ENCODE measurements at places on chromosomes 3 and 15.

DNA sequence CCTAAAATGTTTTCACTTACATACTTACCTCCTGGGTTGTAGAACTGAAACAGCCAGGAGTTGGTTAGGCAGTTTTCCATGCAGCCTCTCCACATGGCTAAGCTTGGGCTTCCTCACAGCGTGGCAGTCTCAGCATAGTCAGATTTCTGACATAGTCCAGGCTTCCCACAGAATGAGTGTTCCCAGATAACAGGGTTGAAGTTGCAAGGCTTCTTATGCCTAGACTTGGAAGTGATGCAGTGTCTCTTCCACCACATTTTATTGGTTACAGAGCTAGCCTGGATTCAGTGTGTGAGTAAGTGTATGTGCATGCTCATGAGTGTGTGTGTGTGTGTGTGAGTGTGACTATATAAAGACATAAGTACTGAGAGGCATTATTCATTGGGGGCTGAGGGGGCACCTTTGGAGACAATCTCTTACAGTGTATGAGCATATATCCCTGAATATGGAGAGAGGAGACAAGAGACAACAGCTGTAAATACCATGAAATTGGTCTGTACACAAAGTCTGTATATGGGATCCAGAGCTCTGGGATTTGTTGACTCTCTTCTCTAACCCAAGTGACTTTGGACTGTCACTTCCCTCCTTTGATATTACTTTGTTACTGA lies 78.1 kb downstream of the ZNF621 start:
- DNase-seq, result no peak

DNA sequence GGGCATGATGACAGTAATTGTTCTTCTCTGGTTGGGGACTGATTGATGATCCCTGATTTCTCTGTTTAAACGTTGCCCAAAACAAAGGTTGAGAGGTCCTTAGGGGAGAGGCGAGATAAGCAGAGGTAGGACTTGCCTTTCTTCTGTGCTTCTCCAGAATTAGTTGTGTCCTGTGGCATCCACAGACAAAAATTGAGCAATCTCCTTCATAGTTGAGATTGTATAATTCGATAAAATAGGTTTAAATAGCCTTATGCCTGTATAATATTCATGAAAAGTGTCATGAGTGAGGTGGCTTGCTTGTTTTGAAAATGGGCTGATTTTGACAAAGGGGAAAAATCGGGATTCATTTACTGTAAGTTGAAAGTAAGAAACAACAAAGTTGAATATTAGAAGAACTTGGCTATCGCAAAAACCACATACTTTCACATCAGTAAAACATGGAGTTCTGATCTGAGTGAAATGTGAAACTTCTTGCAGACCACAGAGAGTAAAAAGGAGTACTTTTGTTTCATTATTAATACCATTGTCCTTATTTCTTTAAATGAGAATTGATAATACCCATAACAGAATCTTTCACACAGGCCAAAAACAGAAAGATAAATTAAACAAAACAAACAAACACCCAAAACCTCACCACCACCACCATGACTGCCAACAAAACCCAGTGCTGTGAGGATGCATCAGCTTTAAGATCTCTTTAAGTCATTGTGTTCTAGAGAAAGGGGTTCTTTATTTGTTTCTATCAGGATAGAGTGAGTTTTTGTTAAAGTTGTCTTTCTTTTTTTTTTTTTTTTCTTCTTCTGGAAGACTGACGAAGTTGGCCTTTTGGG lies 155.7 kb downstream of the LPP start:
- DNase-seq, result no peak

DNA sequence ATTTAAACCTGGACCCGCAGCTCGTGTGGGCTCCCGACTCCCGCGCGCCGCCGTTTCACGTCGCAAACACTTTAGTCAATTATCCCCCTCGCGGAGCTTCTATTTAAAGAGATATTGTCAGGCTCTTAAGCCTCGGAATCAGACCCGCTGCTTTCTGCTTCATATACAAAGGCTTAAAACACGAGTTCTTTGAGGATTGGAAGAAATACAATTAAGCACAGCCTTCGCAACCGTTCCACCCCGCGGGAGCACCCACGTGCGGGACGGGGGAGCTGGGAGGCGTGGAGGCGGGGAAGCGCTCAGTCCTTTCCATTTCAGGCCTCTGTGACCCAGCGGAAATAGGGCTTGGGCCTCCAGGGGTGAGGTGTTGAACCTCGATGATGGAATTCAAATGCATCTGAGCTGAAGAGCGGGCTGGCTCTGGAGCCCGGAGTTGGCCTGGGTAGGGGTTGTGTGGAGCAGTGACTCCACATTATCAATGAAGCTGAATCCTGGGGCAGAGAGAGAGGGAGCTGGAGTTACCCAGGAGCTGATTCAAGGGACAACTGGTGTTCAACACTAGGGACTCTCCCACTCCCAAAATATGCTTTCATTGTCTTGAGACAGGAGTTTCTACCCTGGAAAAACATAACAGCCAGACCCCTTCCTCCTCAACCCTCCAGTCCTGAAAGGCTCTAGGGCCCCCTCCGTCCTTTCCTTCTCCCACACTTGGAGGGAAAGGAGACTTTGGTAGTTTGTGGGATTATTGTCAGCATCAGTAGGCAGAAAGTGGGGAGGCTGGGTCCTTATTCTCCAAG lies 2.4 kb downstream of the ANKRD63 start:
- DNase-seq, result no peak

- DNase-seq, result no peak
Measured at GRCh38 chr3:125587039-125587648, 8.2 kb downstream of the OSBPL11 start.

GRCh38 chr15:49196856-49197255 lies 26.8 kb downstream of the GALK2 start:
- no peak for DNase-seq

DNA sequence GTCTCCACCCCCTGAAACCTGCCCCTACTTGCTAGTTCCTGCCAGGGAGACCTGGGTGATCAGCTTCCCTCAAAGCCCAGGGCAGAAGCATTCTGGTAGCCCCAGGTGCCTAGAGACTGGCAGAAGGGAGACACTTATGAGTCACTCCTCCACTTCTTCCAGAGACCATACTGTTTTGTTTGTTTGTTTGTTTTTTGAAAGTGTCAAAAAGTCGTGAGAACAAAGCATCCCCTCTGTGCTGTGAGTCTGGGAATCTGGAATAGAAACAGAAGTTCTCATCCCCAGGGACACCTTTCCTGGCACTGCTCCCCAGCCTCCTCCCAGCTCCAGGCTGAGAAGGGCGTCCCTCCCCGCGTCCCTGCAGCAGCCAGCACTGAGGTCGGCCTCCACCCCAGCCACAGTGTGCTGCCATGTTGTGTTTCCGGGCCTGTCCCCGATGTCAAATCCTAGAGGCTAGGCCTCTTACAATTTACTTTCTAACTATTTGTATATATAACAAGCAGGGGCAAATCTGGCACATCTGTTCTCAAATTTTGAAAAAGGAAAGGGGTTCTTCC lies 573.0 kb downstream of the RBMS3 start:
- DNase-seq, result no peak

- no peak for DNase-seq
Measured at GRCh38 chr3:183933160-183933559, 48.5 kb upstream of the PARL start.

- no peak for DNase-seq
Measured at GRCh38 chr15:96807361-96807760, 476.9 kb downstream of the NR2F2 start.
